CD4-positive, alpha-beta T cell treated with Interleukin-10 for 1 hour (primary cell): ENCODE measurements at places on chromosomes 1 and 21.

- no peak for DNase-seq
Observed at GRCh38 chr1:8347635-8348034, 29.7 kb downstream of the SLC45A1 start.

- no peak for DNase-seq
Observed at GRCh38 chr1:70415882-70416281, 4.8 kb downstream of the CTH start.

GRCh38 chr1:38026592-38027200 lies 14.2 kb downstream of the UTP11 start:
- DNase-seq, result no peak

- DNase-seq, result no peak
Observed at GRCh38 chr1:234536741-234537140, 57.8 kb upstream of the TARBP1 start.

- no peak for DNase-seq
Observed at GRCh38 chr1:42742617-42743316, 2.7 kb upstream of the CLDN19 start.

- no peak for DNase-seq
Observed at GRCh38 chr1:214518361-214518760, 33.0 kb downstream of the PTPN14 start.
